Mesothelial cell of epicardium (in vitro differentiated cells): ENCODE measurements at places on chromosomes 2 and 18. TPM values are rescaled to one million over a fixed set of nuclear protein-coding genes. Genes with fewer than 3 reads are reported as not detected.

DNA sequence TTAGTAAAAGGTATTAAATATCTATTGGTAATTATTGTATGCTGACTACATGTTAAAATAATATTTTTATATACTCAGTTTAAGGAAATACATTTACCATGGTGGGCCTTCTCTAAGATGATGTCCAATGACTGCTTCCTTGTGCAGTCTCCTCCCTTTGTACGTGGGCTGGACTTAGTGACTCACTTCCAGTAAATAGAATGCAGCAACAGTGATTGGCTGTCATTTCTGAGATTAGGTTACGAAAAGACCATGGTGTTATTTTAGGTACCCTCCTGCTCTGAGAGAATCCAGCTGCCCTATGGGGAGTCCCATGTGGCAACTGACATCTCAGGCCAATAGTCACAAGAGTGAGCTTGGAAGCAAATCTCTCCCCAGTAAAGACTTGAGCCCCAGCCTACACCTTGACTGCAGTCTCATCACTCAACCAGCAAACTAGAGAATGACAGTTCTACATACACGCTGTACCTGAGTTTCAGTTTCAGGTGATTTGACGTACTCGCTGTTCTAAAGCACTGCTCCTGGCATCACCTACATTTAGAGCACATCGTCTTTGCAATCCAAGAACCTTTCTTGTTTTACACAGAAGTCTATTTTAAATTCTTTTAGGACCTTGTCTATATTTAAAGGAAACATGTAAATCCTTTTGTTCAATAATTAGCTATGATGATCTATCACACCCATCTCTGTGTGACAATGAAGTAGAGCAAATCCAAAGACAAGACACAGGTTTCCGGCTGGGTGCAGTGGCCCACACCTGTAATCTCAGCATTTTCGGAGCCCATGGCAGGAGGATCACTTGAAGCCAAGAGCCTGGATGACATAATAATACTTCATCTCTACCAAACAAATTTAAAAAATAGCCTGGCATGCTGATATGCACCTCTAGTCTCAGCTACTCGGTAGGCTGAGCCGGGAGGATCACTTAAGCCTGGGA, 87.2 kb downstream of the COBLL1 start:
- H3K36me3 ChIP-seq: peaks cover 1% of the 10 kb centered on the region
- peak overlapping the region; percentile 41 for H3K27ac ChIP-seq
- DNase-seq: no peak

DNA sequence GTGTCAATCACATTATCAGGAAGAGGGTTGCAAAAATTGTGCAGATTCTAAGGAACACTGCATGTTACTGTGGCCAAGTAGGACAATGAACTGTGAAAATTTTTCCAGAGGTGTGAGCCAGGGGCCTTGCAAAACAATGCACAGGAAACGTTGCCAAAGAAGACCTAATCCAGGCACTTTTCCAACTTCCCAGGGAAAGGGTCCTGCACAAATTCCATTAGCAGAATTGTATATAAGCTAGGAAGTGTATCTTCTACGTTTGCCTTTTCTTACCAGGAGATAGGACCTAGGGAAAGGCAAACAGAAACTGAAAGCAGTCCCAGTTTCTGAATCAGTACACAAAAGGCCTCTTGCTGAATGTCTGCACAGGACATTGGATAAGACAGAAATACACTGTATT, 1888.3 kb upstream of the CELF4 start:
- no peak for DNase-seq
- H3K36me3 ChIP-seq: no peaks in the 10 kb centered on the region
- H3K27ac ChIP-seq: no peak overlapping the region
- H3K4me3 ChIP-seq: no peak overlapping the region

COLEC12 gene
- 68.7 to 70.5 TPM (median 70.0 TPM) in 3 replicates for total RNA-seq

CYP26B1 gene
- total RNA-seq: 1,290 to 1,322 TPM (median 1,292 TPM) in 3 replicates

SUPT7L gene
- total RNA-seq: 40.6 to 42.6 TPM (median 41.2 TPM) in 3 replicates

DNA sequence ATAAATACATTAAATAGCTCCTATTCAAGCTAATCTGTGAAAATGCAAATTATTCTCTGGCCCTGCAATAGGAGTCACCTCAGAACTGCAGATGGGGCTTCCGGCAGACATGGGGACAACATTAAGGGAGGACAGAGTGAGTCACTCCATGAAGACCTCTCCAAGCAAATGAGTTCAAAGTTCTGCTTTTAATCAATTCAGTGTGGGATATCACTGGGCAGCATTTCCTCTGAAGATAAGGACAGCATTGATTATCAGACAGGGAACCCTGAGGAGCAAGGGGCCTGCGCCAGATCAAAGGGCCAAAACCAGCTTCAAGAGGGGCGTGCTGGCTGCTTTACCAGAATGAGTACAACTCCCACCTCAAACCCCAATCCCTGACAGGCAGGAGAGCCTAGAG, 356.9 kb upstream of the KLHL29 start:
- DNase-seq: no peak
- H3K4me1 ChIP-seq: peaks cover 15% of the 10 kb centered on the region
- no peak overlapping the region for H3K27ac ChIP-seq

DNA sequence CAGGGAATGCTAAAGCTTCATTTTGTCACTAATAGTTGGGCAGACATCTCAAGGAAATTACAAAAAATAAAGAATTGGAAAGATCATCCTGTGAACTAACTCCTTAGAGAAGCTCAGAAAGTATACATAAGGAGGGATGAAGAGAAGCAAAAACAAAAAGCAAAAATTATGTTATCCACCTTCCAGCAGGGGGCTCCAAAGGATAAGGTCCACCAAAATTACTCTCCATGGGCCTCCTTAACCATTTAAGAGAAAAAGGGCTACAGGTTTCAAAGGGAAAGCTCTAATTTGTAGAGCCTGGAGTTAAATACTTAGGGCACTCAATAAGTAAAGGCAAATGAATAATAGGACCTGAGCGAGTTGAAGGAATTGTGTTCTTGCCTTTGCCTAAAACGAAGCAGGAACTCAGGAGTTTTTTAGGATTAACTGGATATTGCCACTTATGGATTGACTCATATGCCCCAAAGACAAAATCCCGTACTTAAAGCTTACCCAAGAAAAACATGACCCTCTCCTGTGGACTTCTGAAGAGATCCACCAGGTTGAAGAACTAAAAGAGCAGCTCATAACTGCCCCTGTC, 1167.9 kb downstream of the DSC3 start:
- no peaks in the 10 kb centered on the region for H3K4me1 ChIP-seq
- H3K36me3 ChIP-seq: peaks cover 1% of the 10 kb centered on the region
- no peak overlapping the region for H3K27ac ChIP-seq

DNA sequence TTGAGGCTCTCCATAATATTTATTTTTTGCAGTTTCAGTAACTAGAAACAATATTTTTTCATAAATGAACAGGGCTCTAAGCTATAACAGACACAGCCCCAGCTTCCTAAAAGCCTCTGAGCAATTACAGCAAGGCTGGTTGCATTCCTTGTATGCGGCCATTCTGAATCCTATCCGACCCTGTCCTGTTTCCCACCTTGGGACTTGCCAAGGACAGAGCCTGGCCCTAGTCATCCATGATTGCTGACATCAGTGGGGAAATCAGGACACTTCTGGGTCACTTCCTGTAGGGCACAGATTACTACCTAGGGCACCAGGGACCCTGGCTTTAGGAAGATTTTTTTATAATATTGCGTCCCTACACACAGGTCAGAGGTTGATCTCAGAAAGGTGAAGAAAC, 5.5 kb downstream of the TMEM177 start:
- peak overlapping the region; percentile 38 for H3K27ac ChIP-seq
- peaks cover 20% of the 10 kb centered on the region for H3K36me3 ChIP-seq

DNA sequence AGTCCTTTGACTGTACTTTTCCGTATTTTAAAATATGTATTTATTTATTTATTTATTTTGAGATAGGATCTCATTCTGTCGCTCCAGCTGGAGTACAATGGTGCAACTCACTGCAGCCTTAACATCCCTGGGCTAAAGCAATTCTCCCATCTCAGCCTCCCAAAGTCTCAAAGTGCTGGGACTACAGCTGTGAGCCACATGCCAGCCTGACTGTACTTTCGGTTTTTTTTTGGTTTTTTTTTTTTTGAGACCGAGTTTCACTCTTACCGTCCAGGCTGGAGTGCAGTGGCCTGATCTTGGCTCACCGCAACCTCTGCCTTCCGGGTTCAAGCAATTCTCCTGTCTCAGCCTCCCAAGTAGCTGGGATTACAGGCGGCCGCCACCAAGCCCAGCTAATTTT, 28.9 kb upstream of the CCNYL1 start:
- DNase-seq: no peak
- H3K27me3 ChIP-seq: no peaks in the 10 kb centered on the region
- no peaks in the 10 kb centered on the region for H3K36me3 ChIP-seq

CYB5A gene
- 36.5 to 46.5 TPM (median 37.6 TPM) in 3 replicates for total RNA-seq

GRCh38 chr2:73068147-73068546, 3.4 kb downstream of the SFXN5 start:
- no peaks in the 10 kb centered on the region for H3K27me3 ChIP-seq
- peaks cover 38% of the 10 kb centered on the region for H3K4me1 ChIP-seq
- no peak for DNase-seq
- H3K27ac ChIP-seq: no peak overlapping the region

DNA sequence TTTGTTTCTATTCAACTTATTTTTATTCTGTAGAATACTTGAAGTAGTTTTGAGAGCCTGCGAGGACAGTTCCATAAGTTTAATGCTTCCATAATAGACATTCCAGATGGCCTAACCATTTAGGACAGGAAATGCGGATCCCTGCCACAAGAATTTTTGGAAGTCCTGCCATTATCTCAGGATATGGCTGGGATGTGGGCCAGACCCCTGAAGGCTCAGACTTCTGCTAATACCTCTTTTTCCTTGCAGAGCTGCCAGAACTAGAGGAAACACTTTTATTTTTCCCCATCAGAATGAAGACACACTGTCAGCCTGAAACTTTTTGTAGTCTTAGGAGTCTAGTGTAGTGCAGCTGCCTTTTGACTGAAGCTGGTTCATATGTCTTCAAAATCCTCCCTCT, 806.5 kb downstream of the TDRD15 start:
- H3K4me3 ChIP-seq: no peak overlapping the region
- DNase-seq: no peak
- no peak overlapping the region for H3K27ac ChIP-seq
- no peaks in the 10 kb centered on the region for H3K27me3 ChIP-seq

NEMP2 gene
- 17.6 to 21.1 TPM (median 18.9 TPM) in 3 replicates for total RNA-seq

DNA sequence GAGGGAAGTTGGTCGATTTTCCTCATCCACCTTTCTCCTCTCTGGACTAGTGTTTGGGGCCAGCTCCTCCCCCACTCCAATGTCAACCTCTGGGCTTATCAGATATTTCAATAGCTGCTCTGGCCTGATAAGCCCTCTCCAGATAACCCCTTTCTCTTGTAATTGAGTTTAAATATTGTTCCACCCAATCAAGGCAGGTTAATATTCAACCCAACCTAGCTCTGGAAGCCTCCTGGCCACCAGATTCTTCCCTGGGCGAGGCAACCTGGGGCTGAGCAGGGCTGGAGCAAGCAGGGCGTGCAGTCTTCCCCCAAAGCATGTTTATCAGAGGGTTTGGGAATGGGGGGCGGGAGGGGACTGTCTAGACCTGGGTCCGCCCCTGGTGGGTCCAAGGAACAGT, 73.8 kb downstream of the TFCP2L1 start:
- no peak for DNase-seq
- peaks cover 2% of the 10 kb centered on the region for H3K27me3 ChIP-seq
- H3K4me1 ChIP-seq: no peaks in the 10 kb centered on the region

ARHGAP25 gene
- total RNA-seq: 1.2 to 1.4 TPM (median 1.3 TPM) in 3 replicates

L3MBTL4 gene
- 15.9 to 18.5 TPM (median 17.5 TPM) in 3 replicates for total RNA-seq

DNA sequence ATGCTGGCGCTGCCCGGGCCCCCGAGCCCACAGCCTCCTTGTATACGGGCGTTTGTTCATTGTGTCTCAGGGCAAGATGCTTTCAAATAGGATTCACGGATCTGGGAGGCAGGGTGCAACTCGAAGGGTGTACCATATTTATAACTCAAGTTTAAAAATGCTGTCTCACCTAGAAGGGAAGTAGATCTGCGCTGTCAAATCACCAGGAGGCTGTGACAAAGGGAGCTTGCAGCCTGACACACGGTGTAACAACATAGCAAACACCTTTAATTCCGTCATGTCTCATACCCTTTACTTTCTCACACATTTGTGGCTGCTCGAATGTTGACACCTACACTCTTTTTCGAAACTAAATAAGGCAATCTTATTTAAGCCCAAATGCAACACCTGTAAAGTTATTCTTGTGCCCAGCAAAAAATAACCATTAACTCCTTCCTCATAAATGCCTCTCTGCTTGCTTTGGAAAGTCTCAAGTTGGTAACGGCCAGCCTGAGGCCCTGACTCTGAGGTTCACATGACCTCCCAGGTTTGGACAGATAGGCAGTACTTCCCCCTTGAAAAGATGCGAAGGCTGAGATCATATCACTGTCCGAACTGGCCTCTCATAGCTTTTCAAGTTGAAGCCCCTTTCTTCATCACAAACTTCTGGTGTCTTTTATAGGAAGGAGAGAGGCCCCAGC, 11.6 kb downstream of the ZEB2 start:
- H3K4me1 ChIP-seq: peaks cover 97% of the 10 kb centered on the region
- no peak for DNase-seq
- H3K4me3 ChIP-seq: no peak overlapping the region
- peak overlapping the region; percentile 96 for H3K27ac ChIP-seq
- H3K27me3 ChIP-seq: no peaks in the 10 kb centered on the region

GRCh38 chr2:185174353-185174752, 564.3 kb upstream of the FSIP2 start:
- no peak overlapping the region for H3K27ac ChIP-seq
- DNase-seq: no peak
- no peak overlapping the region for H3K4me3 ChIP-seq
- no peaks in the 10 kb centered on the region for H3K4me1 ChIP-seq
- H3K36me3 ChIP-seq: no peaks in the 10 kb centered on the region

DNA sequence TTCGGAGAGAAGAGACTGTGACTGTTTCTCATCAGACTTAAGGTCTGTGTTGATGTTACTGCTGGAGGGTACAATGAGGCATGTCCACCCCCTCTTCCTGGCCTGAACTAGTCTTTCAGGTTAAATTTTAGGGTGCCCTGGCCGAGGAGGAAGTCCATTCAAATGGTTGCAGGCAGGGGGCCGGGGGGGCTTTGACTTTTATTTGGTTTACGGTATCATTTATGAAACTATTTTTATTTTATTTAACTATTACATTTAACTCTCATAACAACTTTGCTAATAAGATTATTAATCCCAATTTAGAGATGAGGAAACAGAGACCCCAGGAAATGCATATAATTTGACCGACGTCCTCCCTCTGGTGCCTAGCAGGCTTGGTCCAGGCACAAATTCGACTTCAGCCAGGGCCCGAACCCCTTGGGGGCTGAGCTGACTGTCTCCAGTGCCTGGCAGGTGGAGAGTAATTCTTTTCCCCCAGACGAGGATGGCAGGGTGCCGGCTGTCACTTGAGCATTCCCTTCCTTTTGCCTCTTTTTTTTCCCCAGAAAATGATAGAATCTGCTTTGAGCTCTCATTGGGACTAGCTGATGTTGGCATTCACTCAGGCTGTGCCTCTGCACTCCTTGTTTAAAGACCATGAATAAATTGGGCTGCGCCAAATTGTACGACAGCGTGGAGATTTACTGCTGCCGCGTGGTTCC, 255.3 kb upstream of the SALL3 start:
- peaks cover 7% of the 10 kb centered on the region for H3K4me1 ChIP-seq
- no peak for DNase-seq
- peaks cover 62% of the 10 kb centered on the region for H3K27me3 ChIP-seq
- no peak overlapping the region for H3K4me3 ChIP-seq
- no peak overlapping the region for H3K27ac ChIP-seq

GRCh38 chr2:60483401-60483800, 70.1 kb downstream of the BCL11A start:
- no peaks in the 10 kb centered on the region for H3K36me3 ChIP-seq
- no peak overlapping the region for H3K4me3 ChIP-seq
- no peaks in the 10 kb centered on the region for H3K27me3 ChIP-seq

- peaks cover 5% of the 10 kb centered on the region for H3K4me1 ChIP-seq
- no peak overlapping the region for H3K27ac ChIP-seq
- DNase-seq: no peak
- H3K4me3 ChIP-seq: no peak overlapping the region
- peaks cover 26% of the 10 kb centered on the region for H3K36me3 ChIP-seq
Observed at GRCh38 chr2:96197546-96198255, 10.9 kb downstream of the STARD7 start.
